CD4-positive, CD25-positive, alpha-beta regulatory T cell (primary cell): ENCODE measurements at places on chromosomes 11 and 22.

DNA sequence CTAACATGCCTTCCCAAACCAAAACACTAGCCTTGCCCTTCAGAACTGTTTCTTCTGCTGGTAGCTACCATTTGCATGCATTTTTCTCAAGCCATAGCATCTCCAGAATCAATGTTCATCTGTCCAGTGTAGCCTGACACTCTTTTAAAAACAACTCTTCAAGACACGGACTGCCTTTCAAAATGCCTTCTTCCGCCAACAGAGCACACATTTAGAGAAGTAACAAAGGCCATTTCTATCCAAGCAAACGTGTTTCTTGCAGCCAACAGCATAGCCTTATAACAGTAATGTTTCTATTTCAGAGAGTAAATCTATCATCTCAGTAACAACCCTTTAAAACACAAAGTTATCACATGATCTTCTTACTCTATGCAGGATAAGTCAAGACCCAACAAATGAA is 143.3 kb upstream of the MTMR2 start:
- no peak overlapping the region for H3K4me3 ChIP-seq
- peaks cover 3% of the 10 kb centered on the region for H3K36me3 ChIP-seq
- no peak for DNase-seq
- no peaks in the 10 kb centered on the region for H3K27me3 ChIP-seq
- no peak overlapping the region for H3K27ac ChIP-seq

DNA sequence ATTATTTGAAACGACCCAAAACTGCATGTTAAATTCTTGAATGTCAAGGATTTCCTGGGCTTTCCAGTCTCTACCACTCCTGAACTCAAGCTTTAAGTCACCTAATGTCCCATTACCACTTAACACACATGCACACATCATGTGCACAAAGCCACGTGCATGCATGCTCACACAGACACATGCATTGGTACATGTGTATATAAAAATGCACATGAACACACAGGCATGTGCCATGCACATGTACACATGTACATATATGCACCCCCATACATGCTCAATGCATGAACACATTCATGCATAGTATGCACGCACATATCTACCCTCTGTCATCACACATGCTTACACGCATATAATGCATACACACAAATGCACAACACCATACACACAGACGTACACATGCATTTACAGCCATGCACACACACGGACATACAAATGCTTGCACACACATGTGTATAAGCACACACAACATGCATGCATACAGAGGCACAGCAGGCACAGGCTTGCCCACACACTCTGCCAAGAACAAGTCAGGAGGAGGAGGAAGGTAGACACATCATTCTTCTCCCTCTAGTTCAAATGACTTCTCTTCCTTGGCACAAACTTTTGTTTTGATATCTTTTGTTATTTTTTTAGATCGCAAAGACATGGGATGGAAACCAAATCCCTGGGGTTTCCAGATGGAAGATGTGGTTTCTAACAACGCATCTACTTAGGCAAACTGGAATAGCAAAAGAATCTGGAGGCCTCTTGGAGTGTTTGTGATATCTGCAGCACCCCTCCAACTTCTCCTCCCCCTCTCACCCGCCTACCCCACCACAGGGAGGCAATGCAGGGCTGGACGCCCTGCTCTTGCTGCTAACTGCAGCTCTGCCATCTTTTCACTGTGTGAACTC is 24.6 kb downstream of the RASD2 start:
- H3K4me1 ChIP-seq = no peaks in the 10 kb centered on the region
- H3K27ac ChIP-seq = no peak overlapping the region
- peaks cover 3% of the 10 kb centered on the region for H3K27me3 ChIP-seq
- DNase-seq = no peak

- no peak overlapping the region for H3K4me3 ChIP-seq
- H3K36me3 ChIP-seq = no peaks in the 10 kb centered on the region
- no peak for DNase-seq
- H3K27me3 ChIP-seq = no peaks in the 10 kb centered on the region
- H3K4me1 ChIP-seq = no peaks in the 10 kb centered on the region
Observed at GRCh38 chr11:127135256-127135655, 134.7 kb upstream of the KIRREL3 start.

- DNase-seq = no peak
- H3K4me3 ChIP-seq = no peak overlapping the region
- no peak overlapping the region for H3K27ac ChIP-seq
Observed at GRCh38 chr11:69825037-69825834, 6.0 kb upstream of the FGF3 start.
